Thoracic aorta (tissue), 2 donors: ENCODE measurements at places on chromosomes 16 and 17. TPM values are rescaled to one million over a fixed set of nuclear protein-coding genes. Genes with fewer than 3 reads are reported as not detected.

DNA sequence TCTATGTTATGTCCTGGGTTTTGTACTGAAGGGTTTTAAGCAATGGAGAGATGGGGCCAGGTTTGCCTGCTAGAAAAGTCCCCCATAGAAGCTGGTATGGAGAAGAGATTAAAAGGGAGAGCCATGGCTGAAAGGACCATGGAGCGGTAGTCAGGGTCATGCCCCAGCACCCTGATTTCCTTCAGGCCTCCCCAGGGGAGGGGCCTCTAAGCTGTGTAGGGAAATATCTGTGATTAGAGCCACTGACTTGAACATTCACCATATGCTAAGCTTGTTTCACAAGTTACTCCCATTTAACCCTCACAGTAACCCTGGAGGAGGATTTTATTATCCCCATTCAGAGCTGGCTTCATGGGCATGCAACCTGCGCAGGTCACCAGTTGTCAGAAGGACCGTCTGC is 3.8 kb upstream of the ATP2A3 start:
- no peak overlapping the region for H3K4me3 ChIP-seq
- no peak for DNase-seq
- no peaks in the 10 kb centered on the region for H3K36me3 ChIP-seq

- DNase-seq, result no peak
- no peaks in the 10 kb centered on the region for H3K4me1 ChIP-seq
- no peaks in the 10 kb centered on the region for H3K27me3 ChIP-seq
- peaks cover 6% of the 10 kb centered on the region for H3K36me3 ChIP-seq
- no peak overlapping the region for H3K4me3 ChIP-seq
- H3K27ac ChIP-seq, result no peak overlapping the region
Measured at GRCh38 chr17:75998327-75998795, 2.3 kb upstream of the CDK3 start.

Gene AARSD1
- total RNA-seq, result 26.0 TPM

Gene KRT15
- not detected for total RNA-seq

Gene CLEC3A
- not detected for total RNA-seq
